ENCODE measurements at places on chromosomes 3 and 15.
A peak's percentile ranks its signal among the peaks of the same experiment; 100 is the strongest.

GRCh38 chr3:8865697-8866096, 96.3 kb upstream of the OXTR start:
- DNase-seq: no peak

GRCh38 chr3:187082758-187083375, 56.4 kb downstream of the RPL39L start:
- no peak for DNase-seq

DNA sequence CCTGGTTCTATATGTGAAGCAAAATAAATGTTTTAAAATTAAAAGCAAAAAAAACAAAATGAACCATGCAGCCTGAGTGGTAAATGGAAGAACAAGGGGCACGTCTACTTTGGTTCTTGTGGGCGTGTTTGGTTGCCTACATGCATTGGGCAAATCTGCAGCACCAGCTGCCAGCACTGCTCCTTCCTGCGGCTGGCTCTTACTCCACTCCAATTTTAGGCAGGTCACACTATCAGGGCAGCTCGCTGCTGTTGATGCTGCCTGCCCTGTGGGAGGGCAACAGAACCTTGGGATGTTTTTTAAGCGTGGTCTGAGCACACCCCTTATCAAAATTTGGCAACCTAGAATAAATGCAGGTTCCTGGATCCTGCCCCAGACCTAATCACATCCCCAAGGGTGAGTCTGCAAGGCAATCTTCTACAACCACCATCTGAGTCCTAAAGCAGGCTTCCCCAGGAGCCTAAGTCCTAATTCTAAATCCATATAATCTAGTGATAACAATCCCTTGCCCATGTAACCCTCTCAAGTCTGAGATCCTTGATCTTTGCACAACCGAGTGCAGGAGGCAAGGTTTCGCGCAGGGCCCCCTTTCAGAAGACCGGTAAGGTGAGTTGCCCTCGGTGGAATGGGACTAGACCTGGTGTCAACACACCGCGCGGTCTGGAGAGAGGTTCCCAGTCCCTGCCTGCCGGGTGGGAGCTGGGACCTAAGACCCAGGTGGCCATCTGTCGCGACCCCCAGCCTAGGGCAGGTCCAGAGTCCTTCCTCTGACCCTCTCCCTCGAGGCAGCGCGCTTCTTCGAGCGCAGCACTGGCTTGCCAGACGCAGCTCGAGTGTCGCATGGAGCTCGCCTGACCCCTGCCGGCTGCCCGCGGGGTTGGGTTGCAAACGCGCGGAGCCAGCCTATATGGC, 15.9 kb downstream of the IVD start:
- no peak for DNase-seq

- no peak for DNase-seq
Observed at GRCh38 chr15:41915255-41915994, 21.6 kb upstream of the SPTBN5 start.

DNA sequence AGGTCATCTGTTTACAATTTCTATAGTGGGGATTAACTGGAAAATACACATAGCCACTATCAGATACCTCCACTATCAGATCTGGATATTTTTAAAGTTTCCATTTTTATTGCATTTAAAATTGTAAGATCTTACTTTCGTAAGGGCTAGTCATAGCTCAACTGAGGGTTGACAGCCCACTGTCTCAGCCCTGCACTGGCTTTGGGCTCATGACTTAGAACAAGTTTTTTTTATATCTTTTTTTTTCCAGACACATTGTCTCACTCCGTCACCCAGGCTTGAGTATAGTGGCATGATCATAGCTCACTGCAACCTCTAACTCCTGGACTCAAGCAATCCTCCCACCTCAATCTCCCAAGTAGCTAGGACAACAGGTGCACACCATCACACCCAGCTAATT, 48.8 kb upstream of the DNAJC13 start:
- no peak for DNase-seq

DNA sequence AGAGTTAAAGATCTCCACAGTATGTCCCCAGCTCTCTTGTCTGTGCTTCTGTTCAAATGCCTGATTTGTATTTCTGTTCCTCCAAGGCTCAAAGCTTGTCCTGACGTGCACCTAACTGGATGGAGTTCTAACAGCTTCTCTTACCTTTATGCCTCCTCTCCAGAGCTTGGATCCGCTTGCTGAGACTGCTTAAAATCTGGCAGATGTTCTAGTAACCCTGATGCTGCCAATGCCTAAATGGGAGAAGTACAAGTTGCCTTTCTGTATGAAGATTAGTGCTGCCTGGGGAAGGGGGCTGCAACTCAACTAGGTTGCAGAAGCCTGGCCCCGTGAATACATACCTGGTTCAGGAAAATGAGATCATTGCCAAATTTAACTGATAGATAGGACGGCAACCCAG, 354.5 kb upstream of the KCNMB2 start:
- no peak for DNase-seq

- DNase-seq: no peak
Observed at GRCh38 chr15:42080919-42081830, 13.2 kb downstream of the PLA2G4D start.

DNA sequence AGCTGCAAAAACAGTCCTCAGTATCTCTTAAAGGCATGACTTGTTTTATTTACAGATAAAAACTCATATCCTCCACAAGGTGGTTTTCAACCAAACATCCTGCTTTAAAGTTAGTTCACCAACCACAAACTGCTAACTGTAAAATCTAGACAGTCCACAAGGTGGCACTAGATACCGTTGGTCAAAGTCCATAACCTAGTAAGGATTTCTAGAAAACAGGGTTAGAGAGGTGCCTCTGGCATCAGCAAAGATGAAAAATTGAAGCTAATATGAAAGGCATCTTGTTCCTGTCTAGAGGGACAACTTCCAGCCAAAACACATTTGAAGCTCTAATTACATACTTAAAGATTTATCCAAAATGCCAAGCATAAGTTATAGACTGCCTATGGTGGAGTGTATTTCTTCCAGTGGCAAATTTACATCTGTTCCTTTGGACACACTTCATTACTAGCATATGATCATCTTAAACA, 56.0 kb downstream of the ZMAT3 start:
- DNase-seq: peak; percentile 75

- DNase-seq: no peak
Observed at GRCh38 chr3:139969386-139969785, 34.4 kb downstream of the CLSTN2 start.

- DNase-seq: no peak
Observed at GRCh38 chr3:112411425-112411824, 78.5 kb downstream of the CD200 start.

DNA sequence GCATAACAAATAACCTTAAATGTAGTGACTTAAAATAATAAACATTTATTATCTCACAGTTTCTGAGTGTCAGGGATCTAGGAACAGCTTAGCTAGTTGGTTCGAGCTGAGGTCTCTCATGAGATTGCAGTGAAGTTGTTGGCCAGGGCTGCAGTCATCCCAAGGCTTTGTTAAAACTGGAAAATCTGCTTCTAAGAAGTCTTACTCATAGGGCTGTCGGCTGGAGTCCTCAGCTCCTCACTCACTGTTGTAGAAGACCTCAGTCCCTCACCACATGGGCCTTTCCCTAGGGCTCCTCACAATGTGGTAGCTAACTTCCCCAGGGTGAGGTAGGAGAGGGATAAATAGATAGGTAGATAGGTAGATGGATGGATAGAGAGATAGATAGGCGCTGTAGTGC, 20.8 kb upstream of the SLC7A14 start:
- no peak for DNase-seq

- peak; percentile 35 for DNase-seq
Observed at GRCh38 chr3:124584552-124585391, 145.5 kb upstream of the UMPS start.

GRCh38 chr15:77816983-77817382, 184.3 kb upstream of the LINGO1 start:
- no peak for DNase-seq

DNA sequence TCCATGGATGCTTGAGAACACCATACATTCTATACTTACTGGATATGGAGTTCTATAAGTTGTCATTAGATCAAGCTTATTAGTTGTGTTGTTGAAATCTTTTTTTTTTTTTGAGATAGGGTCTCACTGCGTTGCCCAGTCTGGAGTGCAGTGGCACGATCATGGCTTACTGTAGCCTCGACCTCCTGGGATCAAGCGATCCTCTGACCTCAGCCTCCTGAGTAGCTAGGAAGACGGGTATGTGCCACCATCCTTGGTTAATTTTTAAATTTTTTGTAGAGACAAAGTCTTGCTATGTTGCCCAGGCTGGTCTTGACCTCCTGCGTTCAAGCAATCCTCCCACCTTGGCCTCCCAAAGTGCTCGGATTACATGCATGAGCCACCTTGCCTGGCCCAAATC, 12.5 kb upstream of the NCBP2 start:
- no peak for DNase-seq

DNA sequence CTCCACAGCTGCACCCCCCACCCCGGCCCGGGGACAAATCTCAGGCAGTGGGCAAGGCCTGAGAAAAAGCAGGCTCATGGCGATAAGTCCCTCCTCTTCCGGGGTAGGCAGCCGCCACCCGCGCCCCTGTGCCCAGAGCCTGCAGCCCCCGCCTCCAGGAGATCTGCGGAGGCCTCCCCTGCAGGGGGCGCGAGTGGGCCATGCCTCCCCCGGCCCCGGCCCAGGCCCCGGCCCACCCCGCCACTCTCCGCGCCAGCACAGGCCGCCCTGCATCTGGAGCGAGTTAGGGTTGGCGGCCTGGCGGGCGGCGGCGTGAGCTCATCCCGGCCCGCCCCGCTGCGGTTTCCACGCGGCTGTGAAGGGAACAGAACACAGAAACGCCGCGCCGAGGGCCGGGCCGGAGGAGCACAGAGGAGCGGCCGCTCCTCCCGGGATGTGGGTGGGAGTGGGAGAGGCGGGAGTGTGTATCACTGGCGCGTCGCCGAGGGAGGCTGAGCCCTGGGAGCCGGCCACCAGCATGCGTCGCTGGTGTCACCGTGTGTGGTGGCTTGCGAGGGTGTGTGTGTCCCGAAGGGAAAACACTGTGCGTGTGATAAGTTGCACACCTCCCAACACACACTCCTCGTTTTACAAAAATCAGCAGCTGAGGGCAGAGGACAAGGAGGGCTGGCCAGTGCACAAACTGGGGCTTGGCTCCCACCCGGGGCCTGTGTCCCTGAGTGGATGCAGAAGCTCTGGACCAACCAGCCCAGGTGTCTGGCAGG, 17.2 kb downstream of the MYL3 start:
- DNase-seq: peak; percentile 78

DNA sequence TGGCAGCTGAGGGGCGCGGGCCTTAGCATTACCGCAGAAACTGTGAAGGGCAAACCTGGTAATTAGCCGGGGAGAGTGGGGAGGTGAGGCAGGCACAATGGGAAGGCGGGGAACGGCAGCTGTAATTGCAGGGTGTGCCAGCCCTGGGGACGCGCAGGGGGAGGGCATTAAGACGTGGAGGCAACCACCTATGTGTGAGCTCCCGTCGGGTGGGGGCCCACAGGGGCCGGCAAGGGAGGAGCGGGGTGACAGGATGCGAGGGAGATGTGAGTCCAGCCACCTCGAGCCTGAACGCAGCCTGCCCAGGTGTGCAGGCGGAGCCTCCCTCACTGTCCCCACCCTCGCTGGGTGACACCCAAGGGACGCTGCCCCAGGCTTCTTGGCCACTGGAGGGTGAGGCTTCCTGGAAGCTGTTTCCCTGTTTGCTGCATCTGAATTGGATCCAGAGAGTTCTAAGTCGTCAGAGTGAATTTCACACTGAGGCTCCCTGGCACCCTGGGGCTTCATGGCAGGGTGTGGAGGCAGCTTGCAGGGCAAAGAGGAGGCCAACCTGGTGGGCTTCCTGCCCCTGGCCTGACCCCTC, 130.6 kb upstream of the MEF2A start:
- no peak for DNase-seq

DNA sequence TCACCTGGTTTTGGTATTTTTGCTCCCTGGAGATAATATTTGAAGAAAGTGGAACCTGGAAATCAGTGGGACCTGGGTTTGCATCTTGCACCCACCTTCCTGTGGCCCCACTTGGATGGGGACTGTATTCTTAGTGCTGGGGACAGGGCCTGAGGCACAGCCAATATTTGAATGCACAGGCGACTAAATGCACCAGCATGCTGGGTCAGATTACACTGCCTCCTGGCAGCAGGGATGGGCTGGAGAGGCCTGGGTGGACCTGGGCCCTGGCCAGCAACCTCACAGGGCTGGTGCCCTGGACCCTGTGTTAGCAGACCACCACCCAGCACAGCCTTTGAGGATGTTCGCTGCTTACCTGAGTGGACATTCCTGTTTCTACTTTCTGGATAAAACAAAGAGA, 10.5 kb downstream of the ITIH4 start:
- no peak for DNase-seq

DNA sequence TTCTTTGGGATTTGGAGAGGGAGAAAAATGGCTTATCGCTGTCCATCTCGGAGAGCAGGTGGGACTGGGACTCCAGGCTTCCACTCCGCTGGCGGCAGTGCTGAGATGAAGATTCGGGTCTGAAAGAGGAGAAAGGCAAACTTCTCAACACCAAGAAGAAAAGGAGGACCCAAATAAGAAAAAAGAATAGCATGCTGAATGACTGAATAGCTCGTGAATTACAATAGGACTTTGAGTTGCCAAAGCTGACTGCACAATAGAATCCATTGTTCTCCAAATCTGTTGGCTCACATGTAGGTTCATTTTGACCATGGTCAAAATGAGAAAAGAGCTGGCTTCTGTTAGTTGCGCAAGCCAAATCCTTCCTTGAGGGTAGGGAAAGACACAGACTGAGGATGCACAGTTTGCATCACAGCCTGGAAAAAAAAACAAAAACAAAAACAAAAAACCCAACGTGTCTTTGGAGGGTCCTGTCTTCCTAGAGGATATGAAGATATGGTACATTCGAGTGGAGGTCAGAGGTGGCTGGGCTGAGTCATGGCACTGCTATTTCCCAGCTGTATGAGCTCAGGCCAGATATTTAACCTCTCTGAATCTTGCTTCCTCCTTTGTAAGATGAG, 59.3 kb upstream of the LMOD3 start:
- peak; percentile 33 for DNase-seq

GRCh38 chr3:128012050-128012449, 40.2 kb upstream of the SEC61A1 start:
- DNase-seq: no peak

GRCh38 chr3:65851827-65852226, 186.9 kb downstream of the MAGI1 start:
- DNase-seq: no peak

- DNase-seq: no peak
Observed at GRCh38 chr15:81281766-81282605, 42.0 kb downstream of the STARD5 start.

- no peak for DNase-seq
Observed at GRCh38 chr3:171955598-171955997, 83.8 kb upstream of the FNDC3B start.

GRCh38 chr15:47820057-47820746, 102.9 kb downstream of the SEMA6D start:
- DNase-seq: no peak

All from NT2/D1 (cell line).